CD4-positive, alpha-beta T cell treated with Interferon gamma for 1 hour (primary cell): ENCODE measurements at places on chromosomes 6 and 20.

DNA sequence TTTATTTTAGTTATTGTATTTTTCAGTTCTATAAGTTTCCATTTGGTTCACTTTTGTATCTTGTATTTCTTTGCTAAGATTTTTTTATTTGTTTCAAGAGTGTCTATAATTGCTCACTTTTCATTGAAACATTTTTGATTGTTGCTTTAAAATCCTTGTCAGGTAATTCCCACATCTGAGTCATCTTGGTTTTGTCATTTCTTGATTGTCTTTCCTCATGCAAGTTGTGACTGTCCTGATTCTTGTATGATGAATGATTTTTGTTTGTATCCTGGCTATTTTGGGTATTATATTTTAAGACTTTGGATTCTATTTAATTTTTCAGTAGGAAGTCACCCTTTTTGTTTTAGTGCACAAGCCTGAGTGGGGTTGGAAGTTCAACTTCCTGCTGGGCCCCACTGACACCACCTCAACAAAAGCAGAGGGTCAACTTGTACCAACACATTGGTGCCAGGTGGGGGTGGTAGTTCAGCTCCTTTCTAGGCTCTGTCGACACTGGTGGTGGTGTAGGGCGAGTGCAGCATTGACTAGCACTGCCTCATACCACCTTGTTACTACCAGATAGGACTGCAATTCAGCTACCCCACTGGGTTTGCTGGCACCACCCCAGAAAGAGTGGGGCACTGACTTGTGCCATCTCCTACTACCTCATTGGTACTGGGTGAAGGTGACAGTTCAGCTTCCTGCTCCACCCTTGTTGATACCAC is 8.8 kb downstream of the RSPH3 start:
- DNase-seq, result no peak

DNA sequence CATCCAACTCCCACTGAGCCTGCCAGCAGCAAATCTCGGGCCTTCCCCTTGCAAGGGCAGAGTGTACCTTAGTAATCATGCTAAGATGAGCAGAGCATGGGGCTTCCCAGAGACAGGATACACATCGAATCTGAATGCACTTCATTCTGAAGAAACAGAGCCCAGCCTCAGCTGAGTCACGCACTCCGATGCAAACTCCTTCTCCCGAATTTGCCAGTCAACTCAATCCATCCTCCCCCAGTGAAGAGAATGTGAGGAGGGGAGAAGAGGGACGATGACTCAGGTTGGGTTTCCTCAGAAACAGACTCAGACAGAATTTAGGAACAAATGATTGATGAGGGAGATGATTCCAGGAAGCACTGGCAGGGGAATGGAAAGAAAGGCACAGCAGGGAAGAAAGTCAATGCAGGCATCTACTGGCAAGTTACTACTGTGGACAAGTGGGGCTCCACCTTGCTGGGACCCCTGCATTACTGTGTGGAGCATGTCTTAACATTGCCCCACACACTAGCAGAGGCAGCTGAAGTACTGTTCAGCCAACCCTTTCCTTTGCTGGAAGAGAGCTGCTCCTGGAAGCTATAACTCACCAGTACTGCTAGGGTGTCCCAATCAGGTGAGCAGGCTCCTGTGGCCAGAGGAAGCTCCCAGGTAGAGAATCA is 251.6 kb downstream of the ADGB start:
- no peak for DNase-seq

- no peak for DNase-seq
Measured at GRCh38 chr6:72151742-72152141, 265.4 kb downstream of the RIMS1 start.

- no peak for DNase-seq
Measured at GRCh38 chr6:80728101-80728750, 621.8 kb downstream of the BCKDHB start.

DNA sequence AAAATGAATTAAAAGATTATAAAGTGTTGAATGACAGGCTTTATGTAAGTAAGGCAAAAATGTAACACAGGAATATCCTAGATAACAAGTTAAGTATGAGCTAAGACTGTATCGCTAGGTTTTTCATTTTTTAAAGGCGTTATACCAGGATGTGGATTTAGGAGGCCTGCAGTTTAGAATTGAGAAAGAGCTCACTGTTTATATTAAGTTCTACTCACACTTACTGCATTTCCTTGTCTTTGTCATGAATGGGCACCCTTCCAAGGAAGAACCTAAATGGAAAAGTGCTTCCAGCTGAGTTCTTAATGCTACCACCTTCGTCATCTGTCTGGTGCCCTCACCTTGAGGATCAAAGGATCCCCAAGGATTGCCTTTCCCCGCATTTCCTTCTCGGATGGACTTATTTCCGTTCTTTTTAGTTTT is 148.7 kb downstream of the SOX4 start:
- no peak for DNase-seq

GRCh38 chr6:158978757-158979156 is 21.2 kb downstream of the RSPH3 start:
- no peak for DNase-seq

DNA sequence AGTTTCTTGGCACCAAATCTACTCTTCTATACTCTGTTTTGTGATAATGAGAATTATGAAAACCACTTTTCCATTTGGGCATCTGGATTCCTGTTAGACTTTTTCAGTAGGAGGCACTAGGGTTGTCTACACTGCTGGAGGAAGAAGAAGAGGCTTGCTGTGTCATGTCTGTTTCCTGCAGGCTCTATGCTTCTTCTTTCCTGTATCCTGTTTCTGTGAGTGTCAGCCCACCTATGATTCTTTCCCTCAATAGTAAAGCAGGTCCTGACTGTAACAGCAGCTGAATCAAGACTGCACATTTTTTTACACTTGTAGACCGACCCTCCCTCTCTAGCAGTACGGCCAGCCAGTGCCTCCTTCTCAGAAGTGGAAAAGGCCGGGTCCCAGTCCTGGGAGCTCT is 603.9 kb downstream of the HDGFL1 start:
- DNase-seq, result no peak

DNA sequence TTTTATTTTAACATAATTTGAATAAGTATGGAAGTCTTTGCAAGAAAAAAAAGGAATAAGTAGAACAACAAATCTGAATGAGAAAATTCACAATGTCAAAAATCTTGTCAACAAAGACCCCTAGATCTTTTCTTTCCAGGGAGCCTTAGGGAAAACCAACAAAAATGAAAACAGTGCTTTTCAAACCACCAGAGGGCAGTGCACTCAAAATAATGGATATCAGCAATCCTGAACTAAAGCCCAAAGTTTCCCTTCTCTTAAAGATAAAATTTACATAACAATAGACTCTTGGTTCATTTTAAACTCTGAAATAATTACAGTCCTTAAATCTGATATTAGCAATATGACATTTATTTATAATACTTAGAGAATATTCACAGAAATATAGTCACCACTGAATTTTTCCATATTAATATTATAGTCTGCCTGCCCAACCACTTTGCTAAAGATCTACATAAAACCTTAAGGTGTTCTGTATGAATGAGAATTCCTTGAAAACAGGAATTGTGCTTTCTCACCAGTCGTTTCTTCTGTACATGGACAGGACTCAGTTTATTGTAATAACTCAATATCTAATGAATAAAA is 105.3 kb upstream of the BMP5 start:
- DNase-seq, result no peak

- DNase-seq, result no peak
Measured at GRCh38 chr6:33118525-33119123, 42.8 kb downstream of the HLA-DPB1 start.
